Endothelial cell (in vitro differentiated cells): ENCODE measurements at places on chromosomes 11 and 22. TPM values are rescaled to one million over a fixed set of nuclear protein-coding genes. Genes with fewer than 3 reads are reported as not detected.
A peak's percentile ranks its signal among the peaks of the same experiment; 100 is the strongest.

UBQLN3 gene
- total RNA-seq = 1.1 TPM

KRTAP5-1 gene
- total RNA-seq = not detected

EIF3D gene
- total RNA-seq = 189 TPM

MMP8 gene
- total RNA-seq = not detected

GRCh38 chr22:50083462-50084079, 1.7 kb downstream of the MLC1 start:
- no peak for DNase-seq

GRCh38 chr11:3083321-3083720, 26.1 kb upstream of the CARS1 start:
- DNase-seq = no peak

GRCh38 chr22:26540119-26540518, 27.8 kb upstream of the TFIP11 start:
- no peak for DNase-seq

DNA sequence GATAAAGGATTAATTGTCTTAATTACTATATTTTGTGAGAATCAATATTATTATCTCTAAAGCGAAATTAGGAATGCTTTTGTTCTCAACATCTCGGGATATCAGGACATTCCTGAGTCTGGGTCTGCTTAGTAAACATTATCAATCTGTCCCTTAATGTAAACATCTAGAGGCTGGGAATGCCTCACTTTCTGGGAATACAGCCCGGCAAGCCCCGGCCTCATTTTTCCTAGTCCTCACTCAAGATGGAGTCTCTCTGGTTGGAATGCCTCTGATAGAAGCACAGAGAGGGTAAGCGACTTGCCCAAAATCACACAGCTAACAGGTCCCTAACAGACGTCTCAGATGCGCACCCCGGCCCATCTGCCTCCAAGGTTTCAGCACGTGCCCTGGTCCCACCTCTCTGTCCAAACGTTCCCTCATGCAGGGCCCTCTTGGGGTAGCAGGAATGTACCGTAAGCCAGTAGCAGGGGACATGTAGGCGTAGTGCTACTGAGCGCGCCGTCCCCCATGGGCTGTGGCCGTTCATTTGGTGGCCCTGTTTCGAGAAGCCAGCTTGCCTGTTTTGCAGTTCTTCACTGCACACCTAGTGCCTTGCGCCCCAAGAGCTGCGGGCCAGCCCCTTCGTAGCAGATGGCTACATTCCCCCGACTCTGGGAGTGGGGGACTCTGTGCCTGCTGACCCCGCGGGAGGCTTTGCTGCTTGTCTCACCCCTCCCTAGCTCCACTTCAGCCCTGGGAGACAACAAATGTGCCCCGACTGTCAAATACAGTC, 62.2 kb upstream of the FADD start:
- DNase-seq = no peak

DNA sequence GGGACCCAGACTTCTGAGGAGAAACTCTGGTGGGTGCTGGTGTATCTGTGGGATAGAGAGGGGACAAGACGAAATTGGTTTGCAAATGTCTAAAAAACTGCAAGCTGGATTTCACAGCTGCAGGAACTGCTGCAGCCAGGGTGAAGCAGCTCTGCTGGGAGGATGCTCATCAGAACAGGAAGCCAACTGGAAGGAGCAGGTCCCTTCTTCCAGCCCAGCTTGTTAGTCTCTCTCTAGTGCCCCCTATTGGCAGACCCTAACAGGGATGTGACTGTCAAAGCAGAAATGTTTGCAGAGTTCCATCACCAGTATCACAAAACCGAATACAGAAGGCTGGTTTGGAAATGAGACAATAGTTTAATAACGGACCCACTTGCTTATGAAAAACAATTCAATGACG, 74.8 kb upstream of the SLC22A12 start:
- DNase-seq = no peak

GRCh38 chr22:17930455-17931313, 93.7 kb downstream of the MICAL3 start:
- no peak for DNase-seq

- DNase-seq = peak; percentile 98
Measured at GRCh38 chr22:23849009-23850006, 8.4 kb upstream of the SLC2A11 start.

GRCh38 chr11:20926799-20927540, 257.6 kb downstream of the NELL1 start:
- no peak for DNase-seq

- DNase-seq = peak; percentile 31
Measured at GRCh38 chr11:1450949-1451710, 35.4 kb downstream of the MOB2 start.

- no peak for DNase-seq
Measured at GRCh38 chr11:111733611-111734088, 32.5 kb downstream of the PPP2R1B start.

DNA sequence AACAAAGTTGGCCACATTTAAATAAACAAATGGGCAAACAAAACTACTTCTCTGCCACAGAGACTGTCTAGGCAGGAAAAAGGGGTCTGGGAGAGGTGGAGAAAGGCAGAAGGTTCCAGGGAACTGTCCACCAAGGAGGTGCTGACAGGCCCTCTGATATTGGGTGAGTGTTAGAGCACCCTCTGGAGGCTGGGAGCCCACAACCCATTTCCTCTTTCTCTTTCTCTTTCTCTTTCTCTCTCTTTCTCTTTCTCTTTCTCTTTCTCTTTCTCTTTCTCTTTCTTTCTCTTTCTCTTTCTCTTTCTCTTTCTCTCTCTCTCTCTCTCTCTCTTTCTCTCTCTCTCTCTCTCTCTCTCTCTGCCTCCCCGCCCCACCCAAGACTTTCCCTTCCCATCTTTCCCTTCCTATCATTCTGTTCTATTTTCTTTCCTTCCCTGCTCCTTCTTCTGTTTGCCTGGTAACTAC, 912.8 kb downstream of the DLG2 start:
- peak; percentile 79 for DNase-seq

DNA sequence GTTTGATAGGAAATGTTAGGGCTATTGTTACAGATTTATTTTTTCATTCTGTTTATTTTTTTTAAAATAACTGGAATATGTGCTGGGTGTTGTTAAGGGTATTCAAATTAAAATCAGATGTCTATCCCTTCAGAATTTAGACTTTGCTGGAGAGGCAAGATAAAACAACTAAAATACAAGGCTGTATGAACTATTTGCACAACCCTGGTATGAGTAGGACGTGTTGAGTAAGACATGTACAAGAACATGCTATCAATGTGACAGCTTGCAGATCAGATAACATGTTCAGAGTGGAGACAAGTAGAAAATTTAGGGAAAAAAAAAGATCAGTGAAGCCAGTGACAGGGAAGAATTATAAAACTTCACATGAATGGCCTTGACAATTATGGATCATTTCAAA, 853.5 kb downstream of the METTL15 start:
- no peak for DNase-seq

- no peak for DNase-seq
Measured at GRCh38 chr11:125262194-125262829, 97.8 kb downstream of the PKNOX2 start.
